ENCODE measurements at places on chromosomes 12 and 14.

GRCh38 chr12:1560704-1561103 lies 33.7 kb downstream of the FBXL14 start:
- DNase-seq = no peak

GRCh38 chr12:32671930-32672780 lies 6.9 kb upstream of the DNM1L start:
- peak; percentile 64 for DNase-seq

- no peak for DNase-seq
Observed at GRCh38 chr12:54998958-54999510, 14.5 kb upstream of the TESPA1 start.

DNA sequence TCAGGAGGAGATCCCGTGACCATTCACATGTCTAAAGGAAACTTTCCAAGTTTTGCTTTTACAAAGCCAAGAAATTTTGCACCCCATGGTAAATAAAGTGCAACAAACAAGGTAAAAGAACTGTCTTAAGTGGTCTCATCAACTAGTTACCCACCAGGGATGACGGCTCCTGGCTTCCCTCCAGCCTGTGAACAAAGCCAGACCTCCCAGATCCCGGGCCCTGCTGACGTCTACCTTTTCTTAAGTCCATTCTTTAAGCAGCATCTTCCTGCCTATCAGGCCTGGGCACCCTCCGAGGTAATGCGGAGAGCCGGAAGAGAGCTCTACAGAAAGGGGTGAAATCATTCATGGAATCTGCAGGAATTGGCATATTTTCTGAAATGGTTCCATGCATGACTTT lies 58.0 kb upstream of the DAAM1 start:
- no peak for DNase-seq

DNA sequence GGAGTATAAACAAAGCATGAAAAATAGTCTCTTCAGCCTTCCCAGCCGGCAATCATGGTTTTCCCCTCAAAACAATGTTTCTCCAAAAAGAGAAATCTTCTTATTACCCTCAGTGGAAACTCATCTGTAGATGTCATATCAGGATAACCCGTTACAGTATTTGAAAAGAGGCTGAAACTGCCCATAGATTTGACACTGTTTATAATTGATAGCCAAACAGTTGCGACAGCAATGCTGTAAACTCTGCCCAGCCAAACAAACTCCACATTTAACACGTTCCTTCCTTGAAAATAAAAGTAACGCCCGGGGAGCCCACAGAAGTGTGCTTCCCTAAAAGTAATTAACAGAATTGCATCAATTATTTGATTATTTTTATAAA lies 201.3 kb upstream of the FOXN3 start:
- no peak for DNase-seq

GRCh38 chr12:6396031-6396430 lies 12.1 kb downstream of the LTBR start:
- no peak for DNase-seq

DNA sequence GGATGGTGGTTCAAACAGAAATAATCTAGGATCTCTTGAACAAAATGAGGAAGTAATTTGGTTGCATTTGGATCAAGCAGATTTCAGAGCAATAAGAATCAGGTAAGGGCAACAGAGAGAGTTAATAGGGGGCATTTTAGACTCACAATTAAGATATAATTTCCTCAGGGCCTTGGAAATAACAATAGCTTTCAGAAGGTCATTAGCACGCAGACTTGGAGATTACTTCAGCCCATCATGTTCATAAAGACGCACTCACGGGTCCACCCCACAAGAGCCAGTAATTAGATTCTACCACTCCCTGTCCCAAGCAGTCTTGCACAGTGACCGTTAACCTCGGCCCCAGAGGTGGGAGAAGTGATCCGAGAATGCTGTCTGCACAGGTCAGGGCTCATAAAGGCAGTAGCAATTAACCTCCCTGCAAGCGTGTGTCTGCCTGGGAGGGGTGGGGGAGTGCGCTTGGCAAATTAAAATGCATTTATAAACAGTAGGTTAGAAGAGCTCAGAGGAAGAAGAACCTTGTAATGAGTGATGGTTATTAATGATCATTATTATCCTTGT lies 125.7 kb upstream of the CCDC196 start:
- no peak for DNase-seq

GRCh38 chr14:94132285-94132887 lies 3.0 kb upstream of the IFI27L2 start:
- peak; percentile 59 for DNase-seq

GRCh38 chr12:120659151-120659525 lies 18.7 kb downstream of the CABP1 start:
- no peak for DNase-seq

Data from NCI-H1105 (cell line).